ENCODE measurements at places on chromosomes 5 and 9.

GRCh38 chr5:111753884-111754589 lies 3.0 kb downstream of the NREP start:
- DNase-seq = no peak

DNA sequence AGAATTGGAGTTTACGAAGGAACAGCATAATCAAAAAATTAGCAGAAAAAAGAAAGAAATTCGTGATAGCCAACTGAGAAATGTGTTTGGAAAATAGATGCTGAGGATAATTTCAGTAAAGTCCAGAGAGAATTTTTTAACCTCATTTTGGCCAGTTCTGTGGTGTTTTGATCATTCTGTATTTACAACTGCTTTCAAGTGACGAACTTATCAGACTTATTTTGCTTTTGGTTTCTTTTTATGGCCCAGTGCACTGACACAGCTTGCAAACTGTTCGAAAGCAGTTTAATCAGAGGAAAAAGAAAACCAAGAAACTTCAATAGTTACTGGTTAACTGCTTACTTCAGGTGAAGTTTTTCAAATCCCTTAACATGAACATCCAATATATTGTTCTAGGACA lies 1.9 kb downstream of the SDHA start:
- no peak for DNase-seq

- no peak for DNase-seq
Measured at GRCh38 chr5:120599576-120599975, 135.5 kb downstream of the PRR16 start.

GRCh38 chr5:9498541-9499497 lies 47.1 kb downstream of the SEMA5A start:
- DNase-seq = peak; percentile 69

Data from NCI-H82 (cell line).